ENCODE measurements at places on chromosomes 12 and 14. TPM values are rescaled to one million over a fixed set of nuclear protein-coding genes. Genes with fewer than 3 reads are reported as not detected.

CCDC38 gene
- not detected for total RNA-seq

POTEM gene
- not detected for total RNA-seq

PZP gene
- not detected for total RNA-seq

KLHDC1 gene
- total RNA-seq, result 5.4 TPM

DUSP16 gene
- 15.2 TPM for total RNA-seq

DNA sequence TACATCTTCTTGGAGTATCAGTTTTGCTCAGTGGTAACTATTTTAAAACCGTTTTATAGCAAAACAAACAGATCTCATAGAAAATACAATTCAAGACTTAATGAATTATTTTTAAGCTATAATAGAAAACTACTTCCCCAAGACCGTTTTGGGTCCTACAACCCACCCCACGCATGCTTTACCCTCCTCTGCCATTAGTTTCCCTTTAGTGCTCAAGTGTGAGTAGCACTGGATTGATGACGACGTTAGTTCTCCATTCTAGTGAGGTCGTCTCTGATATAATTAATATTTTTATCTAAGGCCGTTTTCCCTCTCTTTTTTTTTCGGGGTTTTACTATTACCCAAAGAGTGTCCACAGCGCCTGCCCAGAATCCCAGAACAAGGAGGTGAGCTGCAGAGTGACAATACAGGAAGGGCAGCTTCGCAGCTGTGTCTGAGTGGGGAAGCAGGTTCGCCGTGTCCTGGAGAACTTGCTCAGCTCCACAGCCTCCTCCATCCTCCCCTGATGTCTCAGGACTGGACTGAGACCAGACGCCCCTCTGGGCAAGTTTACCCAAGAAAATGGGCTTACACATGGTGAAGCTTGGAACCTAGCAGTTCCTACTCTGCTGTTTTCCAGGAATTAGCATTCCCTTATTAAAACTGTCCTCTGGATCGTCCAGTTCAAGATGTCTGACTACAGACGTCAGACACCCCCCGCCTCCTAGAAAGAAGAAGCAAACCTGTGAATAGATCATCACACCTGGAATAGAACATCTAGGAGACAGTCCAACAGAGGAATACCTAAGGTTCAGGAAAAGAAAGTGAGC, 31.9 kb upstream of the MON2 start:
- H3K4me3 ChIP-seq, result peak overlapping the region; percentile 58
- peaks cover 3% of the 10 kb centered on the region for H3K27me3 ChIP-seq
- H3K4me1 ChIP-seq, result peaks cover 2% of the 10 kb centered on the region
- no peaks in the 10 kb centered on the region for H3K36me3 ChIP-seq
- no peak for DNase-seq
- H3K27ac ChIP-seq, result no peak overlapping the region

GRCh38 chr14:77041881-77042545, 13.5 kb upstream of the IRF2BPL start:
- H3K27ac ChIP-seq, result peak overlapping the region; percentile 98
- no peak overlapping the region for H3K4me3 ChIP-seq
- H3K27me3 ChIP-seq, result no peaks in the 10 kb centered on the region
- peaks cover 62% of the 10 kb centered on the region for H3K4me1 ChIP-seq
- DNase-seq, result peak; percentile 95
- no peaks in the 10 kb centered on the region for H3K36me3 ChIP-seq

- H3K4me3 ChIP-seq, result no peak overlapping the region
- DNase-seq, result no peak
- no peaks in the 10 kb centered on the region for H3K4me1 ChIP-seq
Observed at GRCh38 chr14:105335735-105336476, 21.4 kb downstream of the PACS2 start.

DNA sequence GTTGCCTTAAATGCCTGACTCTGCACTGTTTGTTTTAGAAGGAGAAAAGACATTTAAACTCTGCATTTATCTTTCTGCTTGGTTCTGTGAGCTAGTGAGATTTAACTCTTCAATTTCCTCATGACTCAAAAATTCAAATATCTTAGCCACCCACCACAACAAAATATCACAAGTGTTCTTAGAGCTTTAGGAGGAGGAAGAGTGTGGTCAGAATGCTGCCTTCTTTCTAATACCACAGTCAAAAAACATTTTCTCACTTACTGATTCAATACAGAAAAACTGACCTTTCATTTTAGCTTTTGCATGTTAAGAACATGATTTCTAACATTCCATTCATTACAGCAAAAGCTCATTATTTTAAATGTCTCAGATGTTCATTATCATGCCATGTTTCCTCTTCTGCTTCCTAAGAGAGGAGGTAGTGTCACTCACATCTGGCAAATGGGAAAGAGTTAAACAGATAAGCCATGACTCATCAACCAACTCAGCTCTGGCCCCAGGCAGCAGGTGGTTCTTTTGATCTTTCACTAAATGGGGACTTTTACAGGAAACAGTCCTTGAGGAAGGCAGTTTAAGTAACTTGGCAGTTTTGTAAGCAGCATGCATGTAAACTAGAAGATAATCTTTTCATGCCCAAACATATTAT, 56.4 kb upstream of the RNU6-8 start:
- DNase-seq, result peak; percentile 42
- H3K27ac ChIP-seq, result no peak overlapping the region
- no peaks in the 10 kb centered on the region for H3K36me3 ChIP-seq
- H3K4me1 ChIP-seq, result no peaks in the 10 kb centered on the region
- no peak overlapping the region for H3K4me3 ChIP-seq

- H3K4me1 ChIP-seq, result peaks cover 16% of the 10 kb centered on the region
- H3K36me3 ChIP-seq, result peaks cover 13% of the 10 kb centered on the region
- no peaks in the 10 kb centered on the region for H3K27me3 ChIP-seq
- DNase-seq, result no peak
Observed at GRCh38 chr14:105470350-105471296, 4.0 kb upstream of the CRIP2 start.

- DNase-seq, result no peak
- no peak overlapping the region for H3K4me3 ChIP-seq
- H3K36me3 ChIP-seq, result no peaks in the 10 kb centered on the region
- H3K27me3 ChIP-seq, result peaks cover 7% of the 10 kb centered on the region
Observed at GRCh38 chr12:52402873-52403540, 3.1 kb downstream of the KRT82 start.

DNA sequence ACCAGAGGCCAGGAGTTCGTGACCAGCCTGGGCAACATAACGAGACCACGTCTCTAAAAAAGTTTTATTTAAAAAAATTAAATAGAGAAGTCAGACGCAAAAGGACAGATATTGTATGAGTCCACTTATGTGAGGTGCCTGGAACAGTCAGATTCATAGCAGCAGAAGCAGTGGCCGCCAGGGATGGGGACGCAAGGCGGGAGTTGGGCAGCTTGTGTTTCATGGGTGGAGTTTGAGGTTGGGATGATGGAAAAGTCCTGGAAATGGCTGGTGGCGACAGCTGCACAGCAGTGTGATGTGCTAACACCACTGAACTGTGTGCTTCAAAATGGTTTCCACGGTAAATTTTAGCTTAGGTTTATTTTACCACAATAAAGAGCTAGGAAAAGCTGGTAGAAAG, 57.6 kb upstream of the DDX11 start:
- H3K27ac ChIP-seq, result no peak overlapping the region
- H3K4me1 ChIP-seq, result no peaks in the 10 kb centered on the region
- H3K27me3 ChIP-seq, result no peaks in the 10 kb centered on the region
- H3K4me3 ChIP-seq, result no peak overlapping the region
- DNase-seq, result no peak
- no peaks in the 10 kb centered on the region for H3K36me3 ChIP-seq

DNA sequence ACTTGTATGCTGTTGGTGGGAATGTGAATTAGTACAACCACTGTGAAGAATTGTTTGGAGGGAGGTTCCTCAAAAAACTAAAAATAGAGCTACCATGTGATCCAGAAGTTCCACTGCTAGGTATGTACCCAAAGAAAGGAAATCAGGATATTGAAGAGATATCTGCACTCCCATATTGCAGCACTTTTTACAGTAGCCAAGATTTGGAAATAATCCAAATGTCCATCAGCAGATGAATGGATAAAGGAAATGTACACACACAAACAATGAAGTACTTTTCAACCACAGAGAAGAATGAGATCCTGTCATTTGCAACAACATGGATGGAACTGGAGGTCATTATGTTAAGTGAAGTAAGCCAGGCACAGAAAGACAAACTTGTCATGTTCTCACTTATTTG, 25.9 kb downstream of the TIGAR start:
- H3K36me3 ChIP-seq, result no peaks in the 10 kb centered on the region
- no peak overlapping the region for H3K27ac ChIP-seq
- H3K4me1 ChIP-seq, result no peaks in the 10 kb centered on the region
- no peak for DNase-seq
- no peaks in the 10 kb centered on the region for H3K27me3 ChIP-seq

GRCh38 chr12:115868624-115869023, 408.9 kb downstream of the MED13L start:
- H3K4me1 ChIP-seq, result no peaks in the 10 kb centered on the region
- no peak overlapping the region for H3K4me3 ChIP-seq
- DNase-seq, result no peak

GRCh38 chr12:53326460-53327185, 5.2 kb upstream of the AAAS start:
- H3K4me1 ChIP-seq, result peaks cover 17% of the 10 kb centered on the region
- no peak overlapping the region for H3K27ac ChIP-seq
- peaks cover 16% of the 10 kb centered on the region for H3K27me3 ChIP-seq
- DNase-seq, result no peak
- no peaks in the 10 kb centered on the region for H3K36me3 ChIP-seq
- H3K4me3 ChIP-seq, result no peak overlapping the region

DNA sequence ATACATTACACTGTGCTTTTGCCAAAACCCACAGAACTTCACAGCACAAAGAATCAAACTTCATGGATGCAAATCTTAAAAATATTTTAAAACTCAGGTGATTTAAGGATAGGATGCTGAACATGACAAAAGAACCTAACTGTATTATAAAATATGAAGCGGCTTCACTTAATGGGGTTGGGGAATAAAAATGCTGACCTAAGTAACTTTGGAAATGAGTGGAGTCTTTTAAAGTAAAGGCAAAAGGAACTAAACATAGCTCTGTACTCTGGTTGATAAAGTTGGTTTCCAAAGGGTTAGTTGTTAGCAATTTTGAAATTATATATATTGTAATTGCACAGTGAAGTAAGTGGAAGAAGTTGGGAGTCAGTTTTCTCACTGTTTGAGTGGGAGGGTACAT, 111.5 kb upstream of the SYT1 start:
- no peaks in the 10 kb centered on the region for H3K4me1 ChIP-seq
- no peaks in the 10 kb centered on the region for H3K27me3 ChIP-seq
- no peak for DNase-seq
- no peak overlapping the region for H3K27ac ChIP-seq

- H3K36me3 ChIP-seq, result no peaks in the 10 kb centered on the region
- H3K4me1 ChIP-seq, result no peaks in the 10 kb centered on the region
- no peak overlapping the region for H3K4me3 ChIP-seq
- H3K27ac ChIP-seq, result no peak overlapping the region
- peaks cover 6% of the 10 kb centered on the region for H3K27me3 ChIP-seq
Observed at GRCh38 chr14:61331992-61332657, 10.7 kb downstream of the PRKCH start.

DNA sequence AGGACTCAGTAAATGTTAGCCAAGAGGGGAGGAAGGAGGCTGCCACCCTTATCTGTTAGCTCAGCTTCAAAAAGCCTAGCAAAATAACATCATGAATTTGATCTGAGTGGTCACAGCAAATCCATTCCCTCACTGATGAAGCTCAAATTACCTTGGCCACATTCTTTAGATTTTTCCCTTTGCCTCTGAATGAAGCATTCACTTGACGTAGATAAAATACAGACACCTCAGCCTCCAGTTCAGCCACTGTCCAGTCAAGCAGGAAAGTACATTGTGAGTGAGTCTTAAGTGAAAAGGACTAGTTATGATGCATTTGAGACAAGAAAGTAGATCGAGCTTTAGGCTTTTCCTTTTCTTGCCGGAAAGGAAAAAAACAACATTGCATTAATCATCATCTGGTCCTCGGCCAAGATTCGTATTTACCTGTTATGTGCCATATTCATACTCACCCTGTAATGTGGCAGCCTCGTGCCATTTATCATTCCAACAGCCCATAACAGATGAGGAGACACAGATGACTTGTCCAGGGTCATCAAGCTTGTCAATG, 146.5 kb downstream of the ETV6 start:
- no peaks in the 10 kb centered on the region for H3K27me3 ChIP-seq
- no peak overlapping the region for H3K27ac ChIP-seq
- DNase-seq, result peak; percentile 97
- H3K36me3 ChIP-seq, result no peaks in the 10 kb centered on the region
- H3K4me1 ChIP-seq, result peaks cover 16% of the 10 kb centered on the region

Data from fibroblast of lung (primary cell).